ENCODE measurements at places on chromosomes 7 and 10. TPM values are rescaled to one million over a fixed set of nuclear protein-coding genes. Genes with fewer than 3 reads are reported as not detected.

The FXYD4 gene
- total RNA-seq: not detected

The ANKRD61 gene
- not detected for total RNA-seq

The ITPRID1 gene
- total RNA-seq: not detected

The PARP12 gene
- 10.5 TPM for total RNA-seq

The SPDYE8 gene
- total RNA-seq: not detected

The ZNF365 gene
- not detected for total RNA-seq

The ZNF425 gene
- 0.38 TPM for total RNA-seq

GRCh38 chr7:108002726-108003598, at the start of gene LAMB1:
TSS of gene LAMB1 (minus strand) at chr7:108003161. CDS start at chr7:108002885, 276 bp downstream.
- peak; percentile 91 for DNase-seq

- no peak for DNase-seq
Measured at GRCh38 chr10:117239721-117240620, 943 bp upstream of the SLC18A2 start.

GRCh38 chr10:7792541-7792940, 4.6 kb downstream of the ATP5F1C start:
- no peak for DNase-seq

DNA sequence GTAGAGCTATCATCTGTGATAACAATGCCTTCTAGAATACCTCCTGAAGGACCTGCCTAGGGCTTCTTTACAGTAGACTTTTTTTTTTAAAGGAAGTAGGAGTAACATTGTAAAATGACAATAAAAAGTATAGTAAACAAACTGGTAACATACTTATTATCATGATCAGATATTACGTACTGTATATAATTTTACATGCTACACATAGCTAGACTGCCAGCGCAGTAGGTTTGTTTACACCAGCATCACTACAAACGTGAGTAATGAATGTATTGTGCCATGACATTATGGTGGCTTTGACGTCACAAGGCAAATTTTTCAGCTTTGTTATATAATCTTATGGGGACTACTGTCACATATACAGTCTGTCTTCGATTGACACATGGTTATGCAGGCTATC, 15.4 kb upstream of the ZRANB1 start:
- no peak for DNase-seq

DNA sequence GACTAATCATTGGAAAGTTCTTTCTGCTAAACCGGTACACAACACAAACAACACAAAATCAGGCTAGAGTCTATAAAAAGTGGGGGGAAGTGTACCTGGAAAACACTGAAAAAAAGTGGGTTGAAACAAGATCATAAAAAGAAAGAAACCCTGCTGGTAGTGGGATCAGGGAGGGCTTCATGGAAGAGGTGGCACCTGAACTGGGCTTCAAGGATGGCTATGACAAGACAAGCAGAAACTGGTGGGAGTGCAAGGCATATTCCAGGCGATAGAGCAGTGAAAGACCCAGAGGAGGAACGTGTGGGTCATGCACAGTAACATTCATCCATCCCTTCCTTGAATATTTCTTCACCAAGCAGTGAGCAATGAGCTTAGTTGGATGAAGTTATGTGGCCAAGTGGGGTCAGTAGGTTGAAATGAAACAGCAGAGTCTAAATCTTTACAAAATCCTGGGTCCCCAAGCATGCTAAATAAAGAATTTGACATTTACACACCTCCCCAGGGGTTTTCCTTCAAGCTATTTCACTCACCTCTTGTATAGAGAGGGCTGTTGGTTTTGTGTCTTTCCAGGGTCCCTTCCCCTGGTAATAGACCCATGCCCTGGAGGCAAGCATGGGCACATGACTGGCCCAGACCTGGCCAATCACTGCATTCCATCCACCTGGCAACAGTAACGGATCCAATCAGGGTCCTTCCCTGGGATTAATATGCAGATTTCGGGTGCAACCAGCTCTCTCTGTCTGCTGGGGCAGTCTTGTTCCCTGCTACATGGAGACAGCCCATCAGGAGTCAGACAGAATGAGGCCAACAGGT, 38.2 kb downstream of the SPOCK2 start:
- no peak for DNase-seq

GRCh38 chr10:102422545-102423129, 2.0 kb downstream of the FBXL15 start:
- DNase-seq: peak; percentile 88

DNA sequence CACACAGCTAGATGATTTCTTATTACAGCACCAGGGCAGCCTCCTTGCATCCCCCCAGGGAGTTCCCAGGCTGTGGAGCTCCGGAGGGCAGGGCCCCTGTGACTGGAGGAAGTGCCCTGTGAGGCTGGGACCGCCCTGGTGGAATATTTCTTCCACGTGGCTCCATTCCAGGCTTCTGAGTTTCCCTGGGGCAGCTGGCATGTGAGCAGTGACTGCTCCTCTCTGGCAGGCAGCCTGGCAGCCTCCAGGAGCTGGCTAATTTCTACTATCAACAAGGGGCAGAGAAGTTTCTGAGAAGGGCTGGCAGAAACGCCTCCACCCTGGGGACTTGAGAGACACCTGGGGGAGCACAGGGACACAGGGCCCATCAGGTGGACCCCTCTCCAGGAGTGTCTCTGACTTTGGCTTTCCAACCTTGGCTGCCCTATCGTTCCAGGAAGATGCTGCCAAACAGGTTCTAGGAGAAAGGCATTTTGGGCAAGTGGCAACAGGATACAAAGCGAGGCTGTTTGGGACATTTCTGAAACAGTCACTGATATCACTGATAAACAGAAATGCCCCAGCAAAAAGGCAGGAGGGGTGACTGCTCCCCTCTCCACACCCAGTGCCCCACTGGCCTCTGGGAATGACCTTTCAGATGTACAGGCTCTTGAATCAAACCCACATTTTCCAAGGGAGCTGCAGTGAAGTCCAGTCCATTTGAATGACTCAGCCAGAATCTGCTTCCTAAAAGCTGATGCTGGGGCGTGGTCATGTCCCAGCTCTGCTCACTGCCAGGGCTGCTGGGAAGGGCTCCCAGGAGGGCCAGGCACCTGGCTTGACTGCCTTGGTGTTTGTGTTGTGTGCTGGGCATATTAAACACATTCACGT, 16.1 kb downstream of the MYOF start:
- DNase-seq: peak; percentile 87

DNA sequence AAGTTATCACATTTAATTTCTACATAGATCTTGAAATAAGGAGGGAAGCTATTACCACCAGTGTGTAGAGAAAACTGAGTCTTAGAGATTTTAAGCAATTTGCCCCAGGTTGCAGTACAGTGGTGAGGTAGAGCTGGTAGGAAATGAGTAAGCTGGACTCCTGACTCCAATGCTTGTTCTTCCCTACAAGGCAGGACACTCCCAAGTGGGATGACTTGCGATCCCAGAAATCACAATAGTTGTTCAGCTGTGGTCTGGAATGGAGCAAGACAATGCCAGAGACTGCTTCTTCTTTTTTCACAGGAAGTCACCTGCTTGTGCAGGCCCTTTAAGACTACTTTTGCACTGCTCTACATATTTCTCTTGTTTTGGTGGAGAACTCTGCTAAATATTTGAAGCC, 327.2 kb upstream of the BMPER start:
- DNase-seq: no peak

- DNase-seq: no peak
Measured at GRCh38 chr7:105712877-105713276, 131.6 kb upstream of the EFCAB10 start.

GRCh38 chr7:142881586-142882337, 3.8 kb downstream of the TRPV6 start:
- DNase-seq: no peak

DNA sequence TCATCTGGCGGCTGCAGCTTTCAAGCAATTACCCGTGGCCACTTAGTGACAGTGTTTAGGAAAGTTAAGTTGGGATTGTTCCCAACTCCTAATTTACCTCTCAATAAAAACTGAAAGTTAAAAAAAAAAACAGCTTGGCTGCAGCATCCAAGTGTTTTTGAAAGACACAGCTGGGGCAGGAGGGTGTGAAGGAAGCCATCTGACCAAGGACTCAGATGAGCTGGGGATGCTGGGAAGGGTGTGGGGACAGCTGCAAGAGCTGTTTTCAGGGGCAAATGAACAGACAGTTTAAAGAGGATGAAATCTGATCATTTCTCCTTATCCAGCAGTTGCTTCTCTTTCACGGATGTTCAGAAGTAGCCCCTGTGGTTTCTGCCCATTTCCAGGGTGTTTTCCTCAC, 129.2 kb upstream of the CDCA7L start:
- DNase-seq: no peak

DNA sequence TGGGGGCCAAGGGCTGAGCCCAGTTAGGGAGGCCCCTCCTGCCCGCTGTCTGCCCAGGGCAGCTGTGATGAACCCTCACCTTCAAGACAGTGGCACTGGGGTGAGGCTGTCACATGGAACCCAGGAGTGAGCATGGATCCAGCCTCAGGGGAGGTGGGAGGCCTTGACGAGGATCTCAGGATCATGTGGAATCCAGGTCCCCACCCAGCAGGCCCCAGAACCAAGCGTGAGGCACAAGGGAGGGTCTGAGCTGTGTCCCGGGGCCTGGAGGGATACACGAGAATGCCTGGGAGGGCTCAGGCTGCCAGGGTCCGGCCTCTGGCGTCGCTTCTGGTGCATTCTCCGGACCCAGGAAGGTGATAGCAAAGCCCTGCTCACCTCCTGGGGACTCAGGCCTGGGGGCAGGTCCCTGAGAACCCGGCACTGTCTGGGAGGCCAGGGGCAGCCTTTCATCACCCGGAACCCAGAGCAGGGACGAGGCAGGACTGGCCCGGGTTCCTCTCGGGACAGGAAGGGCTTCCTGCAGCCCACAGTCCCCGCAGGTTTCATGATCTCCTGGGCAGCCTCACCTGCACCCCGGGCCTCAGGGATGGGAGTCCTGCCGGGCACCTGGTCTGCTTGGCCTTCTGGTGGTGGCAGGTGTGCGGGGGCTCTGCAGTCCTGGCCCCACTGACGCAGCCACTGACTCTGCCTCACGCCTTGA, 17.5 kb downstream of the DPYSL4 start:
- DNase-seq: peak; percentile 22

- peak; percentile 67 for DNase-seq
Measured at GRCh38 chr7:73811760-73812168, 19.0 kb upstream of the CLDN4 start.

DNA sequence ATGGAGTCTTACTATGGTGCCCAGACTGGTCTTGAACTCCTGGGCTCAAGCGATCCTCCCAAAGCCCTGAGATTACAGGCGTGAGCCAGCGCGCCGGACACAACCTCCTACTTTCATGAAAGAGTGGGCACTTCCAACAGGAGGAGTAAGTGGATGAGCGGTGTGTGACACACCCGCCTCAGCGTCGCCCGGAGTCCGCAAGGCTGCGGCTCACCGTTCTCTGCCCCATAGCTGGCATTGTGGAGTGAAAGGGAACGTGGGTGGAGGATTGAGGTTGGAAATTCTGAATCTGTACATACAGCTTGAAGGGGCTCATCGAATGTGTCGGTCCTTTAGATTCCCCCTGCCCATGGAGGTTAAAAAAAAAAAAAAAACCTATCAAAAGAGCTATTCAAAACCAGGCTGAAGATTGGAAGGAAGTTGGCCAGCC, 524 bp upstream of the PRXL2A start:
- DNase-seq: no peak

DNA sequence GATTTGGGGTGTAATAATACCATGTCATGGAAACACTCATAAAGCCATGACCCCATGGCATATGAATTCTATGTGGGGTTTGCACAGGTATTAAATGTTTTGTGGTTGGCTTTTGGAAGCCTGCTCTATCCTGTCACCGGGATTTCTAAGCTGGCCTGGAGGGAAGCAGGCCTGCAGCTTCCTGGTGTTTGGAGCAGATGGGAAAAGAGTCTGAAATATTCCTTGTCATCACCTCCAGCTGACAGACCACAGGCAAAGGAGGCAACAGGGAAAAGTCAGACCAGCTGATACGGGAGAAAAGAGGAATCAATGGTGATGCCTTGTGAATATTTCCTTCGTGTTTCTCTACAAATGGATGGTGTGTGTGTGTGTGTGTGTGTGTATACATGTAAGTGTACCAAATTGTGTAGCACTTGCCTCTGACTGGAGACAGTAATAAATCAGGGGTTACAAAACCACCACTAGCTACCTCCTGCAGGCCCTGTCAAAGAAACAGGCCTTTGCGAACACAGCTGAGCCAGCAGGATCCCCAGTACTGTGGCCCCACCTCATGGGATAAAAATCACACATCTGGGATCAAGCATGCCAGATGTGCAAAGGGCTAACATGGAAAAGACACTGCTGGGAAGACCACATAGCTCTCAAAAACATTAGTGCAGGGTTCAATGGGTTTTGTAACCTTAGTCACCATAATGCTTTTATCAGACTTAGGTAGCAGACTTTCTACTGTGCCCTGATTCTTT, 120.8 kb upstream of the HPS1 start:
- DNase-seq: no peak

- DNase-seq: no peak
Measured at GRCh38 chr10:70359017-70359550, 23.3 kb downstream of the LRRC20 start.

All from Right ventricle myocardium superior (tissue), 1 donor.